NCI-H1436 treated with DMSO at 0.1 percent for 48 hours (cell line): ENCODE measurements at places on chromosomes 5 and 9.

GRCh38 chr5:95970359-95970704, 8.7 kb upstream of the ELL2 start:
- no peak for DNase-seq

DNA sequence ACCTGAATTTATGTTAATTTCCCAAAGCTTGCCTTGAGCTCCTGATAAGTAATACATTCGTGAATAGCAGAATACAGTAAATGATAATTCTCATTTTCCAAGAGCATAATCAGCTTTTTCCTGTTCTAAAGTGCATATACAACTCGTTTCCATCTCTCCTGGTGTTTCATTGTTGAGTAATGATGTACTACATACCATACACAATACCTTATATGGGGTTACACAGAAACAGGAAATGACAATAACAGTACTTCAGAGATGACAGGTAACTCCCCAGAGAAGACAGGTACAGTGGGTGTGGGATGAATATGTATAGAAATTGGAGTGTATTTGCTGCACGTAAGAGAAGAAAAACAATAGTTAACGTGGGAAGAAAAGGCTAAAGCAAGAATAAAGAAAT, 287.1 kb downstream of the TENT4A start:
- no peak for DNase-seq

- DNase-seq: no peak
Measured at GRCh38 chr5:162785673-162786072, 651.7 kb upstream of the CCNG1 start.

- DNase-seq: no peak
Measured at GRCh38 chr9:92612816-92613215, 57.1 kb downstream of the IPPK start.

DNA sequence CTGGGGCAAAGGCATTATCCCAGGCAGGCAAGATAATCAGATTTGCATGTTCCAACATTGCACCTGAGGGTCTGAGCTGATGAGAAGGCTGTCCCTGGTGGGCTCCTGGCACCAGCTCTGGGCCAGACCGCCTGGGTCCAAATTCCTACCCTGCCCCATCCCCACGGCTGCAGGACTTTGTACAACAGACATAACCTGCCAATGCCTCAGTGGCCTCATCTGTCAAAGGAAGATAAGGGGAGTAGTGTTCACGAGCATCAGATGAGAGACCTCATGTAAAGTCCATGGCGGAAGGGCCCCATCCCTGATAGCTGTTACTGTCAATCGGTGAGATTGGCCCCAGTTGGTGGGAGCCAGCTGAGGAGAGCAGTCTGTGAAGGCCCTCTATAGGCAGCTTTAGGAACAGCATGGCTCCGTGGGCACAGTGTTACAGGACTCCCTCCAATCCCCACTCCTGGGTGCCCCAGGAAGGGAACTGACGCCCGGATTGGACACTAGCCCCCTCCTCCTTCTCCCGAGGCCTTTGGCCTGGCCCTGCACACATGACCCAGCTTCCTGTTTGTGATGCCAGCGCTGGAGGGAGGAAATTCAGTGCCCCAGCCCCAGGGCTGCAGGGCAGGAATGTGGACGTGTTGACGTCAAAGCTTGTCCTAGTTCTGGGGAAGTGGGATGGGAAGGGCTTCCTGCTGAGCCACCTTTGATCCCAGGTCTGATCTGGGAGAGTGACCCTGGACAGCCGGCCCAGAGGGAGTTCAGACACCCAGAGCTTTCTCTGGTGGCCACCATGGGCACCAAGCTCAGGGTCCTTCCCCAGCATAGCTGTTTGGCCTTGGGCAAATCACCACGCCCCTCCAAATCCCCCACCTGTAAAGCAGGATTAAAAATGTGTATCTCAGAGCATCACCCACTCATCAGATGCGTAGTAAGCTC, 56.2 kb downstream of the DUSP1 start:
- no peak for DNase-seq

- no peak for DNase-seq
Measured at GRCh38 chr9:136152931-136153330, 34.3 kb upstream of the TMEM250 start.

DNA sequence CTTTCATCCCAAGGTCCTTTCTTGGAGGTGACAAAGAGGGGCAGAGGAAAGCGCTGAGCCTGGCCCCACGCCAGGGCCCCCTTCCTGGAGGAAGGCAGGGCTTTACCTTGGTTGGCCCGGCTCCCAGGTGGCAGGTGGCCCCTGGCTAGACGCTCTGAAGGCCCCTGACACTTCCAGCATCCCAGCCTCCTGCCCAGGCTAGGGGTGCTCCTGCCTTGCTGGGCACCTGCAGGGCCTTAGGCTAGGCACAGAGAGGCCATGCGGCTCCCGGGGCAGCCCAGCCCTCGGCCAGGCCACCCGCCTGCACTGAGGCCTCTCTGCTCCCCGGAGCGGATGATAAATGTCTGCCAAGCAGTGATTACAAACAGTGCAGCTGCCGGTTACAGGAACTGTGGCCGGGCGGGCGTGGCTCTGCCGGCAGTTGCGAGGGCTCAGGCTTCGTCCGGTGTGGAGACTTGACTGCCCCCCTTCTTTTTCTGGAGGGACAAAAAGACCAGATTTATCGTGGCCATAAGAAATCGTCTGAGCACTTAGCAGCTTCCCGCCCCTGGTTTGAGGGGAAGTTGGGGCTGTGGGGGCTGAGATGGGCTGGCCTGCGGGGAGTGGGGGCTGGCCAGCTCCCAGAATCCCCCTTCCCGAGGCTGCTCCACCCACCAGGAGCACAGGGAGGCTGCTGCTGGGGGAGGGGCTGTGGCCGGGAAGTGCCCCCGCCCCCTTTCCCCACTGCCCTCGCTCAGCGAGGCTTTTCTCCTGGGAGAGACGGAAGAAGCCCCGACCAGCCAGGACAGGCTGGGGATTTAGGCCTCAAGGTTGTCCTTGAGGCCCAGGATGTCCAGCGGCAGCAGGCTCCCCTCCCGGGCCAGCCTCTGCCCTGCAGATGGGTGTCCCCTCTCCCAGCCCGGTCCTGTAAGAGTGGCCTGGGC, 31.6 kb upstream of the UBAC1 start:
- no peak for DNase-seq

DNA sequence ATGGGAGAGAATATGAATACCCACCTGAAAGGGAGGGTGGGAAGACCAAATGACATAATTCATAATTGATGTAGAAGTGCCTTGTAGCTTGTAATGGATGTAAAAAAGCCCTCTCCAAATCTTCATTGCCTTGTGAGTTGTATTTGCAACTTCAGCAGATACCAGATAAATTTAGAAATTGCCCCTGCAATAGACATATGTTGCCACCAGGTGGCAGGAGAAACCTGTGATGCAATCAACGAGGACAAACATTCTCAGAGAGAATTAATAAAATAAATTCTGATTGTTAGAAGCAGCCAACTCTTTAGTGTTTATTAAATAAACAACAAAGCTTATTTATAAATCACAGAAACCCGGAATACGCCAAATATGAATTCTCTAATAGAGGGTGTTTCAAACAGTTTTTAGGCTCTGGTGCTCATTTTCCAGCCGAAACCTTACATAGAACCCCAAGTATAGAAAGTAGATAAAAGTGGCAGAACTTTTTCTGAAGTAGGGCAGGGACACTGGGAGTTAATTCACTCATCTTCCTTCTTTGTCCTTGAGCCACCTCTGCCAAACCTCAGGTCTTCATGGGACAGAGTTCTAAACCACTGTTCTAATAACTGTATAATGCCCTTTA, 147.8 kb downstream of the TMEM38B start:
- DNase-seq: no peak

DNA sequence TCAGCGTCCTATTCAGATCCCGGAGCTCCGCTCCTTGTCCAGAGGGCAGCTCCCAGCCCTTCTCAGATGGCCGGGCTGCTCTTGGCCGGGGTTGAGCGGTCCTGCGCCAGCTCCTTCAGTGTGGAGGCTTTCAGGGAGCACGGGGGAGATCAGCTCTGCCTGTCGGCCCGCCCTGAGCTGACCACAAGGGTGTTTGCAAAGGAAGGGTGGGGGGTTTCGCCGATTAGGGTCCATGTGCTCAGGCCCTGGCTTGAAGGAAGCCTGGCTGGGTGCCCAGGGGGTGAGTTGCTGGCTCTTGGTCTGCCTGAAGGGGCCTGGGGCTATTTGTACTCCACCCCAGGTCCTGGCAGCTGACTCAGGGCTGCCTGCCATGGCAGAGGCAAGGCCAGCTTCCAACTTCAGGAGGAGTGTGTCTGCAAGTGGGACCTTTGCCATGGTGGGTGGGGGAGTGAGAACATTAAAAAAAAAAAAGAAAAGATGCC, 250.1 kb upstream of the KLF4 start:
- DNase-seq: no peak

- DNase-seq: no peak
Measured at GRCh38 chr5:163439092-163439425, 1.7 kb downstream of the CCNG1 start.

GRCh38 chr5:113054899-113055298, 78.3 kb downstream of the DCP2 start:
- no peak for DNase-seq

- no peak for DNase-seq
Measured at GRCh38 chr9:3903273-3903672, 377.5 kb upstream of the RFX3 start.

- no peak for DNase-seq
Measured at GRCh38 chr9:130337784-130338380, 72.3 kb downstream of the HMCN2 start.

DNA sequence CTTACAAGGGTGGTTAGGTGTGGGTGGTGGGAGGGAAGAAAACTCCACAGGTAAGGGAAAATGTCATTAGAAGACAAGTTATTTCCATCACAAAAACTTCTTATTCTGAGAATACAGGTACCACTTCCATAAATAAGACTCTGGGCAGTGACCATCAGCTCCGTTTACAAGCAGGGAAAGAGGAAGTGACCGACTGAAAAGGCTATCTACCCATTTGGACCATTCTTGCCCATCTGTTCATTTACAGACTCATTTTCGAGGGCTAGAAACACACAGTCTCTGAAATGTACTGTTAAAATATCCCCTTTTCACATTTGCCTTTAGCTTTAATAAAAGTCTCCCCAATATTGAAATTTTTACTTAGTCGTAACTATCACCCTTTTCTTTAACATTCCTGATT, 79.5 kb downstream of the TTC39B start:
- DNase-seq: no peak

DNA sequence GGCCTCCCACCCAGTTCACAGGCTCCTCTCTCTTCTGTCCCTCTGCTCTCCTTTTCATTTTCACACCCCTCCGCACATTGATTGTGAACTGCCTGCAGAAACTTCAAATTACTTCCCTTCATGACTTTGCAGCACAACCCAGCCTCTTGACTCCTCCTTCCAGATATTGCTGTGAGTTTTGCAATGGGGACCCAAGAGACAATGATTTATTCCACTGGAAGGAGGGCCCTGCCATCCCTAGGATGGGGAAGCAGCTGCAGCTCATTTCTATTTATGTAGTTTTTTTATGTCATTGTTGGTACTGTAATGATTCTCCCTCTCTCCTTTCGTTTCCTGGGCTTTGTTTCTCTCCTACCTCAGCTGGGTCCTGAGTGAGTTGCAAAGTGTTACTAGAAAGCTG, 364.9 kb downstream of the ICE1 start:
- DNase-seq: no peak

DNA sequence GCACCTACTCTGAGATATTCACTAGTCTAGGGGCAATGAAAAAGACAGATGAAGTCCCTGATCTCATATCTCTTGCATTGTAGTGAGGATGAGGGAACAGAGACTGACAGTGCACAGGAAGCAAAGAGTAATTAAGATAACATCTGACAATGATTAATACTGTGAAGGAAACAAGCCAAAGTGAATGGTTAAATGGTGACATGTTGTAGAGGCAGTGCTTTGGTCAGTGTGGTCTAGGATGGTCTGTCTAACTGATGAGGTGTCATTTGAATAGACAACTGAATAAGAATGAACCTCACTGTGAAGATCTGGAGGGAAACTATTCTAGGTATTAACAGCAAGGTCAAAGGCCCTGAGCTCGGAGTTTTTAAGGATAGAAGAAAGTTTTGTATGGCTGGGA, 333.3 kb upstream of the GRIA1 start:
- no peak for DNase-seq

- DNase-seq: no peak
Measured at GRCh38 chr9:93645921-93646639, 69.7 kb downstream of the PHF2 start.
